T-helper 1 cell (primary cell): ENCODE measurements at places on chromosomes 6 and 20.
A peak's percentile ranks its signal among the peaks of the same experiment; 100 is the strongest.

DNA sequence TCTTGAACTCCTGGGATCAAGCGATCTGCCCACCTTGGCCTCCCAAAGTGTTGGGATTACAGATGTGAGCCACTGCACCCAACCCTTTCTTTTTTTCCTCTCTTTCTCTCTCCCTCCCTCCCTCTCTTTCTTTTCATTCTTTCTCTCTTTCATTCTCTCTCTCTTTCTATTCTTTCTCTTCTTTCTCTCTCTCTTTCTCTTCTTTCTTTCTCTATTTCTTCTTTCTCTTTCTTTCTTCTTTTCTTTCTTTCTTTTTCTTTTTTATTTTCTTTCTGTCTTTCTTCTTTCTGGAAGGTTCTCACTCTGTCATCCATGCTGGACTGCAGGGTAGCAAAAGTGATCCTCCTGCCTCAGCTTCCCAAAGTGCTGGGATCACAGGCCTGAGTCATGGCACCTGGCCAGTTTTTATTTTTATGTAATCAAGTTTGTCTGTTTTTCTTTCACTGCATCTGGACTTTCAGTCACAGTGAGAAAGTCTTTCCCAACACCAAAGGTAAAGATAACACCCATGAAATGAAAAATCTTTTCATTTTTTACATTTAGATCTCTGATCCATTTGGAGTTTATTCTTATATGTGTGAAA, 20.2 kb upstream of the BCLAF1 start:
- no peak for DNase-seq

GRCh38 chr20:17993546-17993945, 24.7 kb downstream of the MGME1 start:
- no peak for DNase-seq

DNA sequence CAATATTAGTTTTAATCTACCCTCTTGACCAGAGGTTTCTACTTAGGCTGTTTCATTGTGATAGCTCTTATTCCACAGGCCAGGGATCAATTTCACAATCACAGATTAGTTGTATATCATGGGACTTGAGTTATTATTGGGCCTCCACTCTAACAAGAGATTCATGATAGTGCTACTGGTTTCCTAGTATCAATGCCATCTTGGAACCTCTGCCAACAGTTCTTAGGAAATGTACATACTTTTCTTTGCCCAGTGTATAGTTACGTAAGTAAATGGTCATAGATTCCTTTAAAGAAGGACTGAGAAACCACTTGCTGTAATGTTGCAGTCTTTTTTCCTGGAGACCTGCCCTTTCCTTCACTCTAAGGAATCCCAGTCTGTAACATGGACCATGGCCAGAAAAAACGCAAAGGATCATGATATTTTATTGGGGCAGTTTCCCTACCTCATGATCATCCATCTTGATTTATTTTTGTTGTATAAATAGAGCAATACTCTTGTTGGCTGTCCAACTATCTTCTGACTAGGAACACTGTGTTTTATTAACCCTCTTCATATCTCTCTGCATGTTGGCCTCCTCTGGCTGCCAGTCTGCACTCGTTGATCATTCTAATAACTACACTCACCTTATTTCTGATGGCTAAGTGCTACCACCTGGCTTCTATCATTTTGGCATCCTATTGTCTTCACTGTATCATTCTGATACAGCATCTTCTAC, 38.0 kb upstream of the VGLL2 start:
- no peak for DNase-seq

GRCh38 chr20:43717616-43717995, 9.2 kb downstream of the GTSF1L start:
- DNase-seq, result no peak

DNA sequence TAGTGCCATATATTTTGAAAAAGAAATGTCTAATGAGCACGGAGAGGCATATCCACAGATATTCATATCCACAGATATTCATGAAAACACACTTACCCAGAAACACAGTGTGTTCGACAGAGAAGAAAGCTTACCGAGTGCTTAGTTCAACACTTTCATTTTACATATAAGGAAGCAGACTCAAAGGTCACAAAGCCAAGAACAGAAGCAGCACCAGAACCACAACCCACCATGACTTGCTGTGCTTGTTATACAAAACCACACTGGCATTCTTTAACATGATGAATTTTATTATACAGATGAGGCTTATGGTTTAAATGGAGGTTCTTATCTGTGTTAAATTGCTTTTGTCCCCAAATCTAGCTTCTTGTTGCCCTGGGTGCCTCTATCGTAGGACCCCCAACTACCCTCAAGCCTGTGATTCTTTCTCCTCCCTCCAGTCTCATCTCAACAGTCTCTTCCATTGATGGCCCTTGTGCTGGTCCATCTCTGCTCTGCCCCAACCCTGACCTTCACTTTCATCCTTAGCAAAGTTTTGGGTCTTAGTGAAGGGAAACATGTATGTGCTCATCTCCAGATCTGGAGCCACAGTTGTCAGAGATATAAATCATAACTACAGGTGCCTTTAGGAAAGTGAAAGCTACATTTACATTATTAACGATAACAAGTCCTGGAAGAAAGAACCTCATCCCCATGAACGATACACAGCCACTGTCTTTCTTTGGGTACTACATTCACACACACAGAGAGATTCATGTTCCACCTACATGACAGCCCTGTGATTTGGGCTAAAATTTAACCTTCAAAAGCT, 40.0 kb downstream of the SF3B5 start:
- DNase-seq, result peak; percentile 10

DNA sequence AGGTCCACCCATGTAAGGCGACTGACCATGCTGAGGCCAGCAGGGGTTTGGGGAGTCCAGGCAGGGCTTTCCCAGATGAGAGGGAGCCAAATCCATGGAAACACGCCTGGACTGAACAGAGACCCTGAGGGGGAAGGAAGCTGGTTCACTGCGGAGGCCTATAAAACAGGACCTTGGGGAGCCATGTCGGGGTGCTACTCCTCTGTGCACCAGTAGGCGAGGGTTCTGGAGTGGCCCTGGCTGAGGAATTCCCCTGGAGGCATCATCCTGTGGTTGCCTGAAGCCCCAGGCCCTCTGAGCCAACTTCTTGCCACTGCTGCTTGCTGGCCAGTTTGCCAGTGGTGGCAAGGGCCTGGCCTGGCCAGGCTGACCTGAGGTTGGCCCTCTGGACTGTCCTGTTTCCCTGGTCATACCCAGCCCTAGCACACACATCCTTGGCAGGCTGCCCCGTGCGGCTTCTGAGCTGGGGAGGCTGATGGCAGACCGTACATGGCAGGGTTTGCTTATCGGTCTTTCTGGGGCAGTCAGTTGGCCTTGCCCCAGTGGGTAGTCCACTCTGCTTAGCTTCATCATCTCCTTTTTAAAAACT, 2.2 kb upstream of the LRRN4 start:
- DNase-seq, result no peak

DNA sequence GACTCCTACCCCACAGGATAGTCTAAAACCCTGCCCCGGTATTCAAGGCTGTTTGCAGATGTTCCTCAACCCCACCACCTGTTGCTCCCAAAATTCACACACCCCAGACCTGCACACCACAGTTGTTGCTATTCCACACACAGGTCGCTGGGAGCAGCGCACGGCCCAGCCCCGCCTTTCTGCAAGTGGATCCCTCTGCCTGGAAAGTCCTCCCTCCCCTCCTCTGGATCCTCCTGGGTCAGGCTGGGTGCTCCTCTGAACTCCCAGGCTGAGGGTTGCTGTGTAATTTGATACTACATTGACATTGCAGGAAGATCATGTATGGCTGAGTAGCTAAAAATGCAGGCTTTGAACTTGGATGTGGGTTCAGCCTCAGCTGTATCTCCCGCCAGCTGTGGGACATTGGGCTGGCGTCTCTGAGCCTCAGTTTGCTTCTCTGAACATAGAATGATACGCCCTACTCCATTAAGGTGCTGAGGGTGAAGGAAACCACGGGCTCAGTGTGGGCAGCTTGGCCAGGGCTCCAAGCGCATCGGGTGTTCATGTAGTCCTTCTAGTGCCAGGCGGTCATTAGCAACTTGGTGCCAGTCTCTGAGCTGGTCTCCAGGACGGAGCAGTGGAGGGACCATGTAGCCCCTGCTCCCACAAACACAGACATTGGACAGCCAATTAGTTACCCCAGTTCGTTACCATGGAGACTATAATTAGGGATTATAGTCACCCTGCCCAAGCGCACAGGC, 13.9 kb upstream of the CCN5 start:
- no peak for DNase-seq

DNA sequence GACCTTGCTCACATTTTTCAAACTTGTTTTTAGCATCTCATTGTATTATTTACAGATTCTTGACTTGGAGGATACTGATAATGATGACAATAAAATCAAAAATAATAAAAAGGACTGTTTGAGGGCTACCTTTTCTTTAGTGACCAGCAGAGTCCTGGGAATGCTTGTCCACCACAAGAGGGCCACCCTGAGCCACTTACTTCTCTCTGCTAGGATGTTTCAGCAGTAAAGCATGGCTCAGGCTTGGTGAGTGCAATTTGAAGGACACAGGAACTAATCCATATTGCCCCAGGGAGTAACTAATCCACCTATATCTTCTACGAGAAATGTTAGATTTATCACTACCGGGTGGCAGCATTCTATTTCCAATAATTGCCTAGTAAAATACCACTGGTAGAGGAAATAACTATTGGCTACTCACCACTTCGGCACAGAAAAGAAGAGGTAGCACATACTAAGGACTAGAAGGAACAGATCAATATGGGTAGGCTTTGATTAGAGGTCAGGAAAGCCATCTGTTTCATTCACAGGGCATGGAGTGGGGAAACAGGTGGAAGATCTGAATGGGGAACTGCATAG, 5.8 kb upstream of the KIAA0408 start:
- DNase-seq, result peak; percentile 34

DNA sequence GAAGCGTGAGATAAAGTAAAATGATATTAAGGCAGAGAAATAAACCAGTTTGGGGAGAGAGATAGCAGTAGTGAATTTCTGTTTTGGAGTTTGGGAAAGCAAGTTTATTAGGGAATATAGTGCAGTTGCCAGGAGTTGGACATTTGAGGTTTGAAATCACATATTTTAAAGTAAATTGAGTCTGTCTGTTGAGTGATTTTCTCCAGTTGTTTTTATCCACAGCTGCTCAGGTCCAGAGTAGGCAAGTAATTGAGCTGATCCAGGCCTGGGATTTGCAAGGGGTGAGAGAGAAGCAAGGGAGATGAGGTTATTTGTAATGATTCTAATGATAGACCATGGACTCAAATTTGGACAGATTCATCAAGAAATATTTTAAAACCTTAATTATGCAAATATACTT, 481.9 kb downstream of the UTRN start:
- no peak for DNase-seq

DNA sequence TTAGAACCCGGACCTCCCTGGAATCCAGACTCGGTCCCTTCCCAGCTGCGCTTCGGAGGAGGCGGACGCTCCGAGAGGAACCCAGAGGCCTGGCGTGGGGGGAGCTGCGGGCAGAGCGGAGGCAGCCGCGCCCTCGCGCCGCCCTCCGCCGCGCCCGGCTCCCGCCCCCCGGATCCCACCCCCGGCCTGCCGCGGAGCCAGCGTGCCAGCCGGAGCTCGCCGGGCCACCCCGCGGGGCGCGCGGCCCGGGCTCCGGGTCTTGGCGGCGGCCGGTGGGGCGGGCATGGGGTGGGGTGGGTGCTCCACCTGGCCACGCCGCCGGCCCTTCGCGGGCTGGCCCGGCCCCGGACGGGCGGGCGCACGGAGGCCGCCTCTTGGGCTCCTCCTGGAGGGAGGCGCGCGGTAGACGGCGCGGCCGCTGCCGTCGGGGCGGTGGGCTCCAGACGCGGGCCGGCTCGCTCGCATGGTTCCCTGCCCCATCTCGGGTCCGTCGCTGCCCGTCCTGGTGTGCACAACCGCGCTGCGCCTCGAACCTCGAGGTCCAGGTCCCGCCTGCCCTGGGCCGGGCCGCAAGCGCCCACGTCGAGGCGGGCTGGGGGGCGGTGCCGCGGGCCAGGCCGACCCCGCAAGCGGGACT, 592 bp upstream of the CDYL start:
- DNase-seq, result peak; percentile 76

- no peak for DNase-seq
Measured at GRCh38 chr6:140138311-140139010, 764.0 kb upstream of the CITED2 start.

- peak; percentile 22 for DNase-seq
Measured at GRCh38 chr20:652615-653109, 338 bp downstream of the SRXN1 start.

DNA sequence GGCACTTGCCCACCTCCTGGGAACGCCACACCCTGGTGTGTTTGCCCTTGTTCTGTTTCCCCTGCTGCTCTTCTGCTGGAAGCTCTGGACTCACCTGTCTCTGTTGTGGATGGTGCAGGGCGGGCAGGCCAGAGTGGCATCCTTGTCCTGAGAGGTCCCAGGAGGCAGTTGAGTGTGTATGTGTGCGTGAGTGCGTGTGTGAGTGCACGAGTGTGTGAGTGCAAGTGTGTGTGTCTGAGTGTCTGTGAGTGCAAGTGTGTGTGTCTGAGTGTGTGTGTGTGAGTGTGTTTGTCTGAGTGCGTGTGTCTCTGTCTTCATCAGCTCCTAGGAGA, 12.2 kb downstream of the IGF2R start:
- DNase-seq, result no peak

DNA sequence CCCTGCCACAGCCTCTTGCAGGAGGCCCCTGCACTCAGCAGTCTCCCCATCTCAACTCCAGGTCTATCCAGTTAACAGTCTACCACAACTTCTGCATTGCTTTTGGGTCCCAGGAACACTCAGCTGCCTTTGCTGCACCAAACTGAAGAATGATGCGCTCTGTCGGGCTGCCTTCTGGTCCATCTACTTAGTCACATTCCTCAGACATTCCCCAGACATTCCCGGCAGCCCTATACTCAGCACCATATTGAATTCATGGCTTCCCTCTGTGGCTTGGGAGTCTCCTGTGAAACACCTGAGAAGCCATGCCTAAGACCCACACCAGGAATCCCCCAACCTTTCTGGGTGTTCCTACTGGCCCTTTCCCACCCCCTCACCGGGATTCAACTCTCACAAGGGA, 99.6 kb upstream of the COL21A1 start:
- DNase-seq, result no peak

DNA sequence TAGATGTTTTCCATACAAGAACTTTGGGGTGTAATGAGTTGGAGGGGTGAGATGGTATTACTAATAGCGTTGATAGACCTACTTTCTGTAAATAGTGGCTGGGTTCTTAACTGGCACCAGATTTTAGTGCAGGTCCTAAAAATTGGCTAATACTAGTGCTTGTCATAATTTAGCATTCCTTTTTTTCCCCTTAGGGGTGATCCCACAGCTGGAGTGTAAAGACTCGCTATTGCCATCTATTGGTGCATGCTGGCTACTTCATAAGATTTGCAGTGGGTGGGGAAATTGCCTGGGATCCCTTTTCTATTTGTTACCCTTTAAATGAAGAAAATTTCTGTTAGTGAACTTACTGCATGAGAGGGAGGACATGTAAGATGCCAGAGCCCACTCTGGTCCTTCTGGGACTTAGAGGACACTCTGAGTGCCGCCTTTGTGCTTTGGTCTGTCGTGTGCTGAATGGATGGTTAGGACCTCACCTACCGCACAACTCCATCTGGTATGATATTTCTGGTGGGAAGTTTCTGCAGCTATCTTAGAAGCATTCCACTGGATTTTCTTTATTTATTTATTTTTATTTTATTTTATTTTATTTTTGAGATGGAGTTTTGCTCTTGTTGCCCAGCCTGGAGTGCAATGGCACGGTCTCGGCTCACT, 195.5 kb downstream of the JARID2 start:
- DNase-seq, result peak; percentile 15
